Hippocampal formation (tissue), 2 donors: ENCODE measurements at places on chromosomes 5 and 9.

GRCh38 chr5:133238426-133239205 is 186.8 kb downstream of the HSPA4 start:
- DNase-seq = no peak

- no peak for DNase-seq
Observed at GRCh38 chr9:99026956-99027298, 78.0 kb upstream of the TGFBR1 start.

DNA sequence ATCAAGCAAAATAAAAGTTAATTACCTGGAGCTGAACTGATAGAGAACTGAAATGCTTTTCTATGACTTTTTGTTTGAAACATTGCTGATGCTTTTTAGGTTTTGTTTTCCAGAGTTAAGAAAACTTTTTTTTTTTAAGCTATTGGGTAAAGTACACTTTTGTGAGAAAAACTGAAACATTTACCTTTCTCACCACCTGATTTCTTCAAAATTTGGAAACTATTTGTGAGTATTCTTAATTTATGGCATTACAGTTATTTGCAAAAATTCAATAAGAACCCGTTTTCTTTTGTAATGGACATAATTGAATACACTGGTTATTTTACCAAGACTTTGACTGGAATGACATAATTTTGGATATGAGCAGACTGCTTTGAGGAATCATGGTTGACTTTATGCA is 6.6 kb downstream of the C9orf153 start:
- DNase-seq = no peak

GRCh38 chr5:163342306-163342705 is 95.1 kb upstream of the CCNG1 start:
- no peak for DNase-seq

- DNase-seq = no peak
Observed at GRCh38 chr5:35850967-35851680, 5.6 kb upstream of the IL7R start.

GRCh38 chr9:129595311-129595741 is 25.6 kb downstream of the C9orf50 start:
- DNase-seq = no peak

GRCh38 chr9:6969805-6970204 is 212.0 kb downstream of the KDM4C start:
- DNase-seq = no peak

DNA sequence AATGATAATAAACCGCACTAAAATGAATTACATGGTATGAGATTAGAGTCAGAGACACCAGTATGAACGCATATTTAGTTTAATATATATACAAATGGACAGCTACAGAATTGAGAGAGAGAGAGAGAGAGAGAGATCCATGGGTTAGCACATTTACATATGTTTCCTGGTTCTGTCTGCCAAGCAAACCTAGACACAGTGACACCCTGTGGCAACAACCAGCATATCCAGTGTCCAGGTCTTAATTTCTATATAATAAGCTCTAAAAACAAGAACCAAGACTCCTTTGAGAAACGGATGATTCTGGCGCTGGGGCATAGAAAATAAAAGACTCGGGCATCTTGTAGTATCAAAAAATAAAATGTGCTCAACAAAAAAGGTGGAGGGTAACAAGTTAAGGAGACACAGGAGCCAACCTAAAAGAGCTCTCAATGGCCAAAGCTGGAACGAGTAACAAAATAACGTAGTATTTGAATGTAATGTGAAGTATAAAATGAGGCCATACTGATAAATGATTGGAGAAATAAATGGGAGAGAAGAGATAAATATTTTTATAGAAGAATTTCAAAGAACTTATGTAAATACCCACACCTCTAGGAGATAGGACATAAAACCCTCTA is 84.5 kb downstream of the RFX3 start:
- peak; percentile 4 for DNase-seq

DNA sequence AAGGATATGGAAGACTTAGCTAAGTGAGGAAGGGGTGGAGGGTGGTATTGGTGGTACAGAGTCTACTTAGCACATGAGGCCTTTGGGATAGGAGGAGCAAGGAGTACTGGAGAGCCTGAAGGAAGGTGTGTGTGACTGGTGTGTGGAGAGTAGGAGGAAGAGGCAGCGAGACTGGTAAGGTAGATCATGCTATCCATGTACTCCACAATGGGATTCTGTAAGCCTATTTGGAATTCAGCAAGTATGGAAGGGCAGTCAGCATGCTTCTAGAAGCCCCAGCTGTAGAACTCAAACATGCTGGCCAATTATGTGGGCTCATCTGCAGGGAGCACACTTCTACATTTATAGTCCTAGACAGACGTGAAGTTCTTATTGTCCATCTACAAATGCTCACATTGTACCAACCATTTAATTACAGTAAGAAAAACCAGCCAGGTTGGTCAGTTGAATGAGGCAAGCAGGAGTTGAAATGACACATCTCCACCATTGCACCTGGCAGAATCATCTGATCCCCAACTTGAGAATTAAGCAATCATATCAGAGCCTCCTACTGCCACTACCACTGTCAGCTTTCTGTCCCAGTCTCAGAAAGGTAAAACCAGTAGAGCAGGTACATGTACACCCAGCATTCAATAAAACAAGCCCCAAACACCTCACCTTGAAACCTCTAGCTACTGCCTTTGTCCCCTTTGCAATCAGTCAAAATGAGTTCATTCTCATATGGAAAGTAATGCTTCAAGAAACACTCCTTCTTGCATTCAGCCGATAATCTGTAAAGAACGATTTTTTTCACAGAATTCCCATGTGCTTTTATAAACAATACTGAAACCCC is 60.9 kb upstream of the GLRX start:
- no peak for DNase-seq

GRCh38 chr5:35483780-35484179 is 133.9 kb upstream of the SPEF2 start:
- no peak for DNase-seq

- no peak for DNase-seq
Observed at GRCh38 chr5:149567226-149567625, 14.1 kb upstream of the ARHGEF37 start.

GRCh38 chr9:133564451-133565116 is 30.1 kb downstream of the ADAMTSL2 start:
- no peak for DNase-seq

GRCh38 chr9:116550696-116551436 is 136.2 kb upstream of the TRIM32 start:
- no peak for DNase-seq

- DNase-seq = no peak
Observed at GRCh38 chr9:90027296-90027790, 422.5 kb downstream of the GADD45G start.

DNA sequence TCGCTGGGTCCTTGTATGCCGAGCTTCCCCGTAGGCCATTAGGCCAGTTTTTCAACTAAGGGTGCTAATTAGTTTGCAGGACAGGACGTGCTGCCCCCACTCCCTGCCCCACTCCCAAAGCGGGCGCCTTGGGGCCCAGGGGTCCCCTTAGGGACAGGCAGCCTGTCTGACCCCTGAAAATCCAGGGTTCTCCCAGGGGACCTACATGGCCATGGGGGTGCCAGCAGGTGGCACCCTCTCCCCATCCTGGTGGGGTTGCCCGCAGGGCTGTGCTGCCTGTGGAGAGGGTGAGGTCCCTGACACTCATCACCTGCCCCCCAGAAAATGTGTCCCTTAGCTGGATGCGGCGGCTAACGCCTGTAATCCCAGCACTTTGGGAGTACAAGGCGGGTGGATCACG is 8.5 kb upstream of the CCDC187 start:
- DNase-seq = peak; percentile 23

- no peak for DNase-seq
Observed at GRCh38 chr5:111697881-111698757, 58.9 kb downstream of the NREP start.
